ENCODE measurements at places on chromosomes 5 and 9.

- DNase-seq, result peak; percentile 60
These were observed 32.9 kb downstream of the ROPN1L start for GRCh38 chr5:10474521-10475075.

DNA sequence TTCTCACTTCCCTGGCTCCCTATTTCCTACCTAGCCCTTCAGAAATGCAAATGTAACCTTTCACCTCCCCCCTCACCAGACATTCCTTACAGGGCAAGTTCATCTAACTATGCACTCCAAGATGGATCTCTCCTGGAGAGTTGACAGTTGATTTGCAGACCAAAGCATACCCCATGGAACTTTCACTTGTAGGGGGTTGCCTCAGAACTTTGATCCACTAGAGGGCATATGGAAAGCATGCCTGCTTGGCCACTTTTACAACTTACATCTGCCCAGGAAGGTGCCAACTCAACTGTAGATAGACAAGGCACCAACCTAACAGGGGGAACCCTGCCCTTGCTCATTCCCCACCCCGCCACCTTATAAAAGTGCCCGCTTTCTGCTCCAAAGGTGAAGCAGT is 187.8 kb downstream of the NXNL2 start:
- peak; percentile 26 for DNase-seq

DNA sequence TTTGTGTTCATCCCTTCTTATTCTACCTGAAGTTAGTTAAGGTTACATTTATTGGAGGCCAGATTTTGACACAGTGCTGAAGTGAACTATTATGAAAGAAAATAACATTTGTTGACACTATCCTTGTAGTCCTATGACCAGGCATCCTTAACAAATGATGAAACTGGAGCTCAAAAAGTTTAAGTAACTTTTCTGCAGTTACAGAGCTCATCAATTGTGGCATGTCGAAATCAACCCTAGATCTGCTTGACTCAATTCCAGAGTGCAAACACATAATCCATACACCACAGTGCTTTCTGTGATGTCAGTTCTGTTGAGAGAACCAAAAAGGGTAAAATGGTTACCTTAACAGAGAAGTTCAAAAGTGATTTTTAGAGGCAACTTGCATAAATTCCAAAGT is 28.6 kb downstream of the KCNN2 start:
- peak; percentile 39 for DNase-seq

DNA sequence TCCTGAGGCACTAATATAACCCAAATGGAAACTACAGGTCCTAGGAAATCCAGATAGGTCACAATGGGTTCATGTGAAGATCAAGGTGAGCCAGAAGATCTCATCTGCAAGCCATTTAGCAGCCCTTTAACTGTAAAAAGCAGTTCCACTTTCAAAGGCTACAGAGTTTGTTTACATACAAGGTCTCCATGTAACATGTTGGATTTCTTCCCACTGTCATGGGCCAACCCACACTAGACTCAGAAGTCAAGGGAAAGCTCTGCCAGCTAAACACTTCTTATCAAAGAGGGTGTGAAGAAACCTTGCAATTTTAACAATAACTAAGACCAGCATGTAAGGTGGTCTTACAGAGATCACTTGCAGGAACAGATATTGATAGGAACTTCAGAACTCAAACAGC is 3.8 kb upstream of the CTNNAL1 start:
- peak; percentile 56 for DNase-seq

- no peak for DNase-seq
These were observed 38.9 kb downstream of the COL5A1 start for GRCh38 chr9:134680393-134681060.

GRCh38 chr9:93422977-93423616 is 28.4 kb upstream of the FAM120A start:
- DNase-seq, result peak; percentile 10

- peak; percentile 87 for DNase-seq
These were observed 1046.2 kb downstream of the CDH12 start for GRCh38 chr5:21806943-21807342.

All from IMR-90 (cell line).